ENCODE measurements at places on chromosomes 2 and 18.

- no peak for DNase-seq
Measured at GRCh38 chr2:11865805-11866204, 119.4 kb downstream of the LPIN1 start.

GRCh38 chr2:165560377-165560988, 91.0 kb downstream of the CSRNP3 start:
- no peak for DNase-seq

- DNase-seq = no peak
Measured at GRCh38 chr18:77859634-77860033, 610.0 kb downstream of the GALR1 start.

- DNase-seq = peak; percentile 4
Measured at GRCh38 chr2:171541202-171541887, 19.1 kb downstream of the CYBRD1 start.

DNA sequence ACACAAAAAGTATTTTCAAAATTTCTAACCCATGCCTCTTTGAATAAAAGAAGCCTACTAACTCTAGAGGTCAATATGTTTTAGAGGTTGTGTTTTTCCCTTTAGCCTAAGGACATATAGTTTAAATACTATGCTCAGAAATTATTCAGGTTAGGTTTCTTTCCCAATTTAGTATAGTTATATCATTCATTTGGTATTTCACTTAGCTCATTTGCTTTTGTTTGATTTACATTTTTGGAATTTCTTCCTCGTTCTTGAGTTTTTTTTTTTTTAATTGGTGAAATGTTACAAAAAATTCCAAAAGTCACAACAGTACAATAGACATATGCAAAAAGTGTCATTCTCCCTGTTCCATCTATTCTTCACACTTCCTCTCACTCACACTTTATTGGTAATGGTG, 371.3 kb upstream of the TNP1 start:
- DNase-seq = no peak

DNA sequence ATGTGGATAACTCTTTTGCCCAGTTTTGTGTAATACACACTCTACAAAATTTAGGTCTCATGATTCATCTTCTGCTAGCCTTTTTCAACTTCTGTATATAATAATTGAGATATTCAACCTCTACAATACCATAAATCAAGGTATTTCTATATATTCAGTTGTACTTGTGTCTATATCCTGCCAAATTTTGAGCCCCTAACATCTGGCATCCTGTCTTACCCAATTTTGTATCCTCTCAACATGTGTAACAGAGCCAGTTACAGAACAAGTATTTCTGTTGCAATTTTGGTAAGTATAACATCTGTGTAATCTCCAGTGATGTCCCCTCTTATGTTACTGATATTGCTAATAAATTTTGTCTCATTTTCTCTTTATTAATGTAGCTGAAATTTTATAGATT, 145.8 kb downstream of the TRIB2 start:
- DNase-seq = no peak

DNA sequence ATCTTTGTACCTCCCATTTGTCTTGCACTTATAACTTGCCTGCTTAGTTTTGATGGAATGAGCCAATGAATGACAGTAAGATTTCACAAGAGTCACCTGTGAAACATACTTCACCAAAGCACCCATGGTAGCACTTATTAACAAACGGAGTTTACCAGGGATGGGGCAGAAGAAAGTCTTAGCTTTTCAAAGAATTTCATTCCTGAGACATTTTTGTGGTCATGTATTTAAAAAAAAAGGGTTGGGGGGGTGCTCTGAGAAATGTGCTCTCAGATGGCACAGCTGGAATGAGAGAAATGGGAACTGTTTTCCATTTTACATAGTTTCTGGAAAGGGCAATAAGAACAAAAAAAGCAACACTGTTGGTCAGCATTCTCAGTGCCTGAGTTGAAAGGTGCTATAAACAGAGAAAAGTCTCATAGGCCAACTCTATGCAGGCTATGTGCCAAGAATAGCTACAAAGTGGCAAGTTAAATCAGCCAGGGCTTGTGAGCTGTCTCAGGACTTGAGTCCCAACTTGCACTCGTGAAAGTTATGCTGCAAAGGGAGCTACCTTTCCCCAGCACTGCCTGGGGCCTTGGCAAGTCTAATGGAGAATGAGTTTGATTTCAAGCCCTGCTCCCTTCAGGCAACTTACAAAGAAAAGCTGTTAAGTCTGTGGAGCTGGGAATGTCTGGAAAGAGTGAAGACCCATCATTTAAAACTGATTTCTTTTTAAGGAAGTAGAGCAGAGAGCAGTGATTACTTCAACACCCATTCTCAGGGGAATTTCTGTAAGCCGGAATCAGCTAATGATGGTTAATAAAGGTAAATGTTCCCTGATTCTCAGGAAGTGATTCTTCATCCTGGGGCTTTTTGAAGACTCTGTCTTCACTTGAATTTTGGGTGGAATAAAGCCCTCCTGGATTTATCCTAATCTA, 170.6 kb downstream of the SLC8A1 start:
- no peak for DNase-seq

- DNase-seq = no peak
Measured at GRCh38 chr18:34951625-34952379, 89.4 kb upstream of the MAPRE2 start.

DNA sequence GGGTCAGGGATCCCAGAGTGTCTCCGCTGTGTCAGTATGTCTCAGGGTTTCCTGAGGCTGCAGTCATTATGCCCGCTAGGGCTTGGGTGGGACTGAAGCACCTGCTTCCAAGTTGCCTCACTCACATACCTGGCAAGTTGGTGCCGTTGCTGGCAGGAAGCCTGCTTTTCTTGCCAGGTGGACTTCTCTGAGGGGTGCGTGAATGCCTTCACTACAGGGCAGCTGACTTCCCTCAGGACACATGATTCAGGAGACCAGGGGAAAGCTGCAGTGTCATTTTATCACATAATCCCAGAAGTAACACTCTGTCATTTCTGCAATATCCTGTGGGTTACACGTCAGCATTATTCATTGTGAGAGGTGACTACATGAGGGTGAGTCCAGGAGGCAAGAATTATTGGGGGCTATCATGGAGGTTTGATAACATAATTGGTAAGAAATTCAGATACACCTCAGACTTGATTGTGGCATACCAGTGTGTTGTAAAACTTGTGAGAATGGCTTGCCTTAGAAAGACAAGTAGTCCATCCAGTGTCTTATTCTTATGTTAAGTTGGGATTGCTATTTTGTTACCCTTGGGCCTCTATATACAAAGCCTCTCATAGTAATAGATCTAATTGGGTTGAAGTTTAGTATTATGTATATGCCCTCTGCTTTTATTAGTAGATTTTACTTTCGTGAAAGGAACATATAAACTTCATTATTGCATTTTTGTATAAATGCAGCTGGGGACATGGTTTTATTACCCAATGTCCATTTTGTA, 44.1 kb downstream of the NEDD4L start:
- DNase-seq = peak; percentile 57

GRCh38 chr2:157291018-157291417, 33.5 kb downstream of the GALNT5 start:
- DNase-seq = no peak

DNA sequence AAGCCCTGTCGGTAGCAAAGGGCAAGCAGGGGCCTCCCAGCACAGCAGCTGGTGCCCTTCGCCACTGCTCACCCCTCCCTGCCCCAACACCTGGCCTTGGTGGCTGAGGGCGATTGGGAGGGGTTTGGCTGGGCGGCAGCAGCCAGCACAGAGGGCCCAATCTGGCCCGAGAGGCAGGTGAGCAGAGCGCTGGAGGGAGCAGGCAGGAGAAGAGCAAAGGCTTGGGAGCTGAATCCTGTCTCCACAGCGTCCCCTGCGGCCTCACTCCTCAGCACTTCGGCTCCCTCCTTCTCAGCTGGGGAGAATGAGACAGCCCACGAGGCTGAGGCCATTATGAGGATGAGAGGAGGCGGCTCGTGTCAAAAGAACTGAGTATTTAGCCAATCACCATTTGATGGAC, 74.9 kb upstream of the TAF1B start:
- no peak for DNase-seq

GRCh38 chr2:198164843-198165242, 360.4 kb downstream of the PLCL1 start:
- no peak for DNase-seq

DNA sequence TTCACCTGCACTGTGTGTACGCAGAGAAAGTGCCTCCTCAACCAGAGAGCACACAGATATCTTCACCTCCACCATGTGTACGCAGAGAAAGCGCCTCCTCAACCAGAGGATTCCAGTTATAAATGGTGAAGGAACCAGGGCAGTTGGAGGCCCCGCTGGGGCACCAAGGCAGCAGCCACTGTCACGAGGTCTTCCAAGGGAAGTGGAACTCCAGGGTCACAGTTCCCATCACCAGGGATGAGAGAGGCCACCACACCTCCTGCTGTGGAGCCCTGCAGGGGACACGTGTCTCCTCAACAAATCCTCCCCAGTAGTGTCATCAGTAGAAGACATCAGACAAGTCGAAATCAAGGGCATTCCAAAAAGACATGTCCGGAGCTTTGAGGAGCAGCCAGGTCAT, 28.2 kb upstream of the NFATC1 start:
- DNase-seq = no peak

- DNase-seq = no peak
Measured at GRCh38 chr2:171529914-171530313, 7.6 kb downstream of the CYBRD1 start.

- DNase-seq = no peak
Measured at GRCh38 chr2:12971581-12972365, 255.0 kb downstream of the TRIB2 start.

DNA sequence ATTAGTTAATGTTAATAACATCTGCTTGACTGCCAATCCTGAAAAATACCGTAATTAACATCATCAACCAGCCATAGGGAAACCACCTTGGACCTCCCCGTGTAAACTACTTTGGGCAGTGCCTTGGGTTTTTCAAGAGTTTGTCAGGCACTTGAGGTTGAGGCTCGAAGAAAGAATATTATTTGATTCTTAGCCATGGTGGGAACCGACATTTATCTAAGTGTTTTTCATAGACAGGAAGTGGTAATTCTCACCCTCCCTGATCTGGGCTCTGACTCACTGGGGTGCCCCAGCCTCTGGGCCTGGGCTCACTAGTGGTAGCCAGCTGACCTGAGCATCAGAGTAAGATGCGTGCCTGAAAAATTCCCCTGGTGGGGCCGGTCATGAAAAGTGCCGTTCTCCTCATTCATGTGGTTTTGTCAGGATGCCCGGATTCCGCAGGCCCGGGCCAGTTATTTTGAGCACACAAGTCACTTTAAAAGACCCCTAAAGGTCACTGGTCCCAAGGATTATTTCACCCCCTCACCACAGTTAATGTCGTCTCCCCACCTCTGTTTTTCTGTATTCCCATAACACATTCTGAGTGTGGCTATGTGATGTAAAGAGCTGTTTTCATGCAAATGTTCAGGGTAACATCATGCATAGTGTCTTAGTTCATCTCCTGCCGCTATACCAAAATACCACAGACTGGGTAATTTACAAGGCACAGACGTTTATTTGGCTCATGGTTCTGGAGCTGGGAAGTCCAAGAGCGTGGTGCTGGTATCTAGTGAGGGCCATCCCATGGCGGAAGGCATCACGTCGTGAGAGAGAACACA, 21.6 kb upstream of the SPATA3 start:
- no peak for DNase-seq

DNA sequence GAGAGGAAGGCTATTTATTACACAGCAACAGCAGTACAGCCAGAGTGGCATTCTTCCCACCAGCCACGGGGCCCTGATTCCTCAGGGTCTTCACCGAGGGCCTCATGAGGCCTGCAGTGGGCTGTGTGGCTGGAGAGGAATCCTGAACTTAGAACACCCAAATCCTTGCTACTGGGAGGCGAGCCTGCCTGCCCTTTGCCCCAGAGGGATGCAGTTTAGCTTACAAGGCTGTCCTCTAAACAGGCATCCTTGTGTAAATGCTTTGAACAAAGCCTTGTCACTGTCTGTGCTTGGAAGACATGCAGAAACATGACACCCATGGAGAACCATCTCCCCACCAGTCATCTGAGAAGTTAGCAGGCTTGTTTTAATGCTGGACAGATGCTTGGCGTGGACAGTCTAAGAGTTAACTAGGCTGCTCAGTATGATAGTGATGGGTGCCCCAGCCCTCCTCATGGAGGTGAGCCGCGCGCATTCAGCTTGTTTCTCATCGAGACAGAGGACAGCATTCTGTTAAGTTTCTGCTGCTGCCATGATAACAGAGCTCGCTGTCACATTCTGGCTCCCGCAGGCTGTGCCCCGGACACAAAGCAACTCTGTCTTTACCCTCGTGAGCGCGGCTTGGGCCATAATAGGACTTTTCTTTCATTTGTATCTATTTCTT, 42.9 kb downstream of the ADI1 start:
- no peak for DNase-seq

- DNase-seq = no peak
Measured at GRCh38 chr2:227103583-227103982, 60.4 kb downstream of the COL4A4 start.

DNA sequence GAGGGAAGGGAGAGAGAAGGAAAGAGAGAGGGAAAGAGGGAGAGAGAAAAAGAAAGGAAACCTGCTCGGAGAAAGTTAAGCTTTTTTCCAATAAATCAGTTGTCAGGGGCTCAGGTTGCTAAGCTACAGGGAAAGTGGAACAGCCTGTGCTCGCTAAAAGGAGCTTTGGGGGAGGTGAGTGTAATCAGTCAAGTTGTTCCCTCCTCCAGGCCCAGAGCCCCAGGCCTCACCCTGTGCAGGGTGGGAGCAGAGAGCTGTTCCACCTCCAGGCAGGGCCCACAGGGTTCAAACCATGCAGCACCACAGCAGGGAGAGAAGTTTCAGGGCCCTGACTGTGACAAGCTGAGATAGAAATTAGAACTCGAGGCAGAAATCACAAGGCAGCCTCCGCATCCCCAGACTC, 56.4 kb upstream of the PPP1CB start:
- no peak for DNase-seq

- no peak for DNase-seq
Measured at GRCh38 chr2:234033174-234033573, 17.3 kb upstream of the SPP2 start.

DNA sequence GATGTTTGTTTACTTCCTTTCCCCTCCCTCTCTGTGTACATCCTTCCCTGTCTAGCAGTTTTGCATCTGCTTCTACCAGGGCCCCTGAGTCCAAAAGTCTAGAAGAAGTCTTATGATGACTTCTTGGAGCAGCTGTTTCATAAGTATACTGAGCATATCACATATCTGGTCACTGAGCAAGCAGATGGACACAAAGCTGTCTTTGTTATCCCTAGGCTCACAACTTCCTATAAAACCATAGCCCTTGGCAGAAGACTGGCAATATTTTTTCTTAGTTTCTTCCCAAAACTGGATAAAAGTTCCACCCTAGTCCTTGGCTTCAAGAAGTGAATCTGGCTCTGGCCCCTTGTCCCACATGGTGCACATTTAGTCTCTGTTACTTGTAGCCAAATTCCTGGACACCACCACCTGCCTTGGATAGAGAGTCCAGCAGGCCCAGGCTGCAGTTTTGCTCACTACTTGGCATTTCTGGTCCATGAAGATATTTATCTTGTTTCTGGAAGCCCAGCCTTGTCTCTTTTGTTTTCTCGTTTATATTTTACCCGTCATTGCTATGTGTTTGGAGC, 22.5 kb downstream of the THOC1 start:
- no peak for DNase-seq
